Ecto neural progenitor cell (in vitro differentiated cells): ENCODE measurements at places on chromosomes 7 and 10.

DNA sequence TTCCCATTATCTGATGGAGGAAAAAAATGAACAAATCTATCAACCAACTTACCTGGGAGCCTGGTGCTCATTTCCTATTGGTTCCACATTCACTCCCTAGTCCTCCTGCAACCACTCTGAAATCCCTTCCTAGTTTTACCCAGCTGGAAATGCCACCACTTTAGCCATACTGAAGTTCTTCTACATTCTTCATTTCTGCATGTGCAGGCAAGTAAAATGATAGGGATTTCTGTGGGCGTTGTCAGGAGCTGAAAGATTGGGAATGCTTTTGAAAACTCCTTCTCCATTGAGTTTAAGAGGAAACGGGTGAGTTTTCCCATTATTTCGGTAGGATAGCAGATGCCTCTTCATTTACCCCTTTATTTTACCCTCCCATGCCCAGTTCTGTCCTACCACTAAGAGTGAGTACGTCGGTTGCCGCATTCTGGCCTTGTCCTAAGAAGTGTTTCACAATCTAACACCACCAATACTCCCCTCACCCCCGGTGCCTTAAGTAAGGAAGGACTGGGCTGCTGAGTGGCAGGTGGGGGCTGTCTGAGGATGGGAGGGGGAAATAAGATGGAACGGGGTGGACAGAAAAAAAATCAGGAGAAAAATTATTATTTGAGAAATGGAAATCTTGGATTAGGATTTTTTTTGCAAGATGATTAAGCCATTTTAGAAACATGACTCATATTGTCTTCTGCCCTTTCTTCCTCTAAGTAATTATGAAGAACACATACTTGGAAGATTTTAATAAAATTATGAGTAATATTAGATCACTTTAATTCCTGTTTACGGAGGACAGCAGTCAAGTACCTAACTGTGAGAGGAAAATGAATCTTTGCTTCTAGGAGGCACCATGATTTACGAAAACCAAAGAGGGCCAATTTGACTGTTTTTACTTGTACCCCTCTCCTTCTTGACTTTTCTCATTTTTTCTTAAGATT lies 13.2 kb upstream of the TAS2R60 start:
- no peak for DNase-seq

- no peak for DNase-seq
Measured at GRCh38 chr10:49185213-49185612, 3.0 kb downstream of the TMEM273 start.

- no peak for DNase-seq
Measured at GRCh38 chr7:108459922-108460551, 3.8 kb upstream of the NRCAM start.

DNA sequence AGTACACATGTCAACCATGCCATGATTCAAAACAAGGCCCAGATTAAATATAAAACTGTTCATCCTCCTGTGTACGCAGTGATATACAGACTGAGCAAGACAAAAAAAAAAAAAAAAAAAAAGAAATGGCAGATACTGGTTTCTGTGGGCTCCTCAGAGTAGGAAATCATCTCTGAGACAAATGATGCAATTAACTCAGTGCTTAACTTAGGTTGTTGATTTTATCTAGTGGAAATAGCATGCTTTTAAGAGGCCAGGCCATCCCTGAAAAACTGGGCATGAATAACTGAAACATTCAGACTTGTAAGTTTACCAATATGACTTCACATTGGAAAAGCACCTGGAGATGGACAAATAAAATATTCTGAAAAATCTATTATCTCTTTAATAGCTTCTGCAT lies 69.0 kb downstream of the DKK1 start:
- no peak for DNase-seq

- no peak for DNase-seq
Measured at GRCh38 chr7:138317044-138317596, 142.9 kb upstream of the TRIM24 start.

DNA sequence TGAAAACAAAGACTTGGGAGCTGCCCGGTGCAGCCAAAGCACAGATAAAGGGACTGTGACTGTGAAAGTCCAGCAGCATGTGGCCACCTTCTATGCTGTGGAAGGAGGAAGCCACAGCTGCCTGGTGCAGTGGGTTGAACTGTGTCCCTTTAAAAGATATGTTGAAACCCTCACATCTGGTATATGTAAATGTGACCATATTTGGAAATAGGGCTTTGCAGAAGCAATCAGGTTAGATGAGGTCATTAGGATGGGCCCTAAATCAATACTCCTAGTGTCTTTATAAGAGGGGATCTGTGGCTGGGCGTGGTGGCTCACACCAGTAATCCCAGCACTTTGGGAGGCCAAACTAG lies 136.9 kb downstream of the GLI3 start:
- DNase-seq: no peak

GRCh38 chr10:5897053-5897340 lies 7.0 kb downstream of the FBH1 start:
- DNase-seq: no peak

GRCh38 chr7:32164341-32164996 lies 94.3 kb upstream of the PDE1C start:
- peak; percentile 52 for DNase-seq

DNA sequence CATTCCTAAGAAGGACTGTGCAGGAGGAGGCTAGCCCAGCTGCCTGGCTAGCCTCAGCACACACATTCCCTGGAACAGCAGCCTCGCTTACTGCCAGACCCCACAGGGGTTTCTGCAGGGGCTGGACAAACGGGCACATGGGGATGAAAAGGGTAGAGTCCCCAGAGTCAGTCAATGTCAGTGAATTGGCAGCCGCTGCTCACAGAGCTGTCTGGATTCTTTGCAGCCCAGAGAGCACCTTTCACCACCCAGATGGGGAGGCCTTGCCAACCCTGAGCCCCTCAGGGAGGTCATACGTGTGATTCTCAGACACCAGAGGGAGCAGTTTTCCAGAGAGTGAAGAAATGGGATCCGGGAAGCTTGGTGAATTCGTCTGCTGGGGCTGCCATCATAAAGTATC lies 143.3 kb downstream of the KCNMA1 start:
- DNase-seq: no peak

- peak; percentile 46 for DNase-seq
Measured at GRCh38 chr7:135510592-135511183, 786 bp upstream of the CNOT4 start.

DNA sequence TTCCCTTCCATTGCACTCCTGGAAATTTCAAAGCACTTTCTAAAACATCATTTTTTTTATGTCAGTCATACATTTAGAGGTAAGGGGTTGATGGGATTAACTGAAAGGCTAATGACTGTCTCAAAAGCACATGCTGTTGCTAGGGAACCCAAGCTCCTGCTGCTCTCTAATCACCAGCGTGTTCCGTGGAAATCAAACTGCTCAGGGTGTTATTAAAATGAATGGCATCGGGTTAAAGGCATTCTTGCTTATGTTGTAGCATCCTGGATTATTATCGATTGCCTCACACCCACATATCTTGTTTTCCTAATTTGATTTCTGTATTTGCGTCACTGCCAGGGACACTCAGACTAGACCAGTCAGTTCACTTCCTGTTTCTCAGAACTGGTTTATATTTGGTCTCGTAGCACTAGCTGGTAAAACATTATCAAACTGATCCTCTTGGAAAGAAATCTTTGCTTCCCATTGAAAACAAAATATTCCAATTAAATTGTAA lies 216.5 kb upstream of the MKLN1 start:
- DNase-seq: no peak
